Heart left ventricle (tissue), 16 donors: ENCODE measurements at places on chromosomes 5 and 9. TPM values are rescaled to one million over a fixed set of nuclear protein-coding genes. Genes with fewer than 3 reads are reported as not detected.

DNA sequence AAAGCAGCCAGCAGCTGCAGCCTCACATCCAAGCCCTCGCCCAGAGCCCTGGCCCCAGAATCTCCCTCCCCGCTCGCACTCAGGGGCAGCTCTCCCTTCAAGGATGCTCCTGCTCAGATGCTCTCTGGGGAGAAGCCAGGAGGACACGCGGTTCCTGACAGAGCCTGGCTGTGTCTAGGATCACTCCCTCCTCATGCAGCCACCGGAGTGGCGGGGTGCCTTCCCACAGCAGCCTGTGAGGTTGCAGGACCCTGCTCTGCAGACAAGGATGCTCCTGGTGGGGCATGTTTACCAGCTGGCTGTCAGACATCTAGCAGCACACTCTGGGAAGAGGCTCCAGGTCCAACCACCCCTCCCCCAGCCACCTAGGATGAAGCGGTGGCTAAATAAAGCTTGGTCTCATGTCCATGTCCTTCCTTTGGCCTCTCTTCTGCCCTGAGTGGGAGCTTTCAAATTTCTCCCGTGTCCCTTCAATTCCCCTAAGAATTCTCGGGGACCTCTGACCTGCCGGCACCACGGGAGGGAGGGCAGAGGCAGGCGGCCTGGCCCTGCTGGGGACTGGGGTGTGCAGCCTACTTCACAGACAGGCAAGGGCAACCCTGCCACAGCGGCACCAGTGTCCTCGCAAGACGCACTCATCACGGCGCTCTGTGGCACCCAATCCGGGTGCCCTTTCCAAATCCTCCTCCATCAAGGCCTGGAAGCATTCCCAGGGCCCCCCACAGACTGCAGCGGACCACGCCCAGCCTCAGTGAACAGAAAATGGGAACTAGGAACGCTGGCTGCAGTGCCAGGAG lies 88.3 kb upstream of the SARDH start:
- DNase-seq: no peak

DNA sequence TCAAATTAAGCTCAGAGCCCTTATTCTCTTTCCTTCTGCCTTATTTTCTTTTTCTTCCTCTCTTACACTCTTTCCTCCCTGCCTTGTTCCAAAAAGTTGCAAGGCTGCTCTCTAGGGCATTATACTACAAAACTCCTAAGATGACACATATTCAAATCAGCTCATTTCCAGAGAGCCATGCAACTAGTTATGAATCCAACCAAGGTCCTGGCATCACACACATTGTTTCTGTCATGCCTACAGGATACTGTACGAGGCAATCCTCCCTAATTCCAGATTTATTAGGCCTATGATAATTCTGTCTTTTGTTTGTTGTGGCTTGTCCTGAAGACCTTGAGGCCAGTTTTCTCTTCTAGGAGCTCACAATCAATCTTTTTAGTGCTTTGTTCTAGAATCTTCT lies 87.0 kb upstream of the TBCA start:
- DNase-seq: no peak

GRCh38 chr9:115357821-115358220 lies 239.9 kb upstream of the TNC start:
- no peak for DNase-seq

DNA sequence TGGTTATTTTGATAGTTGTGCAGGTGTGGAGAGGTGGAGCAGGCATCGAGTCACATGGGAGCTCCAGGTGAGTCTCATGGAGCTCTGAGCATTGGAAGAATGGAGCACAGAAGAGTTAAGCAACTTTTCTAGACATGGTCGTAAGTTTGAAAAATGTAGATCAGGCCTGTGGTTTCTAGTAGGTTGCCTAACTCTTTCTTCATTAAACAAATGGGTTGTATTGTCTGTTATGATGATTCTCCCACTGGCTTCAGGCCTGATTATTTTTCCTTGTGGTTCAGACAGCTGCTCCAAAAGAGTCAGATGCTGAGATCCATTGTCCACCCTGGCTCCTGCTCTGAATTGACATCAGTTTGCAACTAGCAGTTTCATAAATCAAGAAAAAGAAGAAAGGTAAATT lies 80.3 kb upstream of the RPS23 start:
- DNase-seq: no peak

DNA sequence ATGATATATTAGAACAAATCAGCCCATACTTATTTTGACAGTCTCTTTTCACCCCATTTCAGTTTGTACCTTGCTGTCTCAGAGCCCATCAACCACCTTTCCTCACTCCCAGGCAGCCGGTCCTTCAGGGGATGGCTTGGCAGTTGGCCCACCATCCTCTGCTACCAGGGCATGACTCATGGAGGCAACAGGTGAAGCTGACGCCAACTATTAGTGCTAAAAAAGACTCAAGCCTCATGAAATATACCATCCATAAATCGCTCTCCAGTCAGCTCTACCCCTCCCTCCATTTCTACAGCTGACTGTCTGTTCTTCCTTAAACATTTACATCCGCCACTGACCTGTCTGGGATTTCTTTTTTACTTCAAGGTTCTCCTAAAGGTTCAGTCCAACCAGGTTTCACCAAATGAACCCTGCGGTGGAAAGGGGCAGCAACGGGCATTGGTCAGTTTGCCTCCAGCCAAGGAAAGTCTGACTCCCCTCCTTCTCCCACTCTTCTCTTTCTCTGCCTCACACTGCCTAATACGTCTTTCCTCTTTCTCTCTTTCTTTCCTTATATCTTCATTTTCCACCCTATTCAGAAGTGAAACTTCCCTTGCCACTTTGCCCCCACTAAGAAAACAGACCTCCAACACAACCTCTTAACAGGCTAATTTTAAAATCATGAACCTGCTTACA lies 439.1 kb downstream of the RAB3C start:
- DNase-seq: peak; percentile 46

GRCh38 chr5:155389498-155389897 lies 375.9 kb downstream of the KIF4B start:
- no peak for DNase-seq

GRCh38 chr9:17217272-17217671 lies 82.4 kb downstream of the CNTLN start:
- no peak for DNase-seq

- no peak for DNase-seq
Measured at GRCh38 chr9:121399883-121400607, 30.0 kb upstream of the STOM start.

GRCh38 chr9:3903906-3904305 lies 378.1 kb upstream of the RFX3 start:
- DNase-seq: no peak

DNA sequence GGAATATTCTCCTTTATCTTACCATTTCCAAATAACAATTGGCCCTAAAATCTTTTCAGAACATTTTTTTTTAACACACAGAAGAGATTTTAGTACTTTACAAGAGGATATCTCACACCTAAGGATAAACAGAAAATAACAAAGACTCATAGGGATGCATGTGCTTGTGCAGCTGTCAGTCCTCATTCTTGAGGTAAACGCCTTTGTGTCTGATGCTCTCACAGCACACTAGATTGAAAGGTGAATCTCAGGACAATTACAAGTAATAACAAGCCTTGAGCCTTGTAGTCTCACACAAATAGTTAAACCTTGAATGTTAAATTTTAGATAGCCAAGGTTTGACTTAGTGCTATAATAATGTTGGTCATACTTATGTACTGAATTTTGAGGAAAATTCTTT lies 439.2 kb downstream of the PTPRD start:
- DNase-seq: no peak

GRCh38 chr9:135840539-135840938 lies 66.8 kb downstream of the CAMSAP1 start:
- no peak for DNase-seq

GRCh38 chr5:14270209-14270702 lies 127.1 kb downstream of the TRIO start:
- peak; percentile 80 for DNase-seq

GRCh38 chr5:176412517-176413254 lies 3.7 kb downstream of the CLTB start:
- no peak for DNase-seq

- DNase-seq: no peak
Measured at GRCh38 chr9:69888856-69889585, 68.4 kb downstream of the CFAP95 start.

DNA sequence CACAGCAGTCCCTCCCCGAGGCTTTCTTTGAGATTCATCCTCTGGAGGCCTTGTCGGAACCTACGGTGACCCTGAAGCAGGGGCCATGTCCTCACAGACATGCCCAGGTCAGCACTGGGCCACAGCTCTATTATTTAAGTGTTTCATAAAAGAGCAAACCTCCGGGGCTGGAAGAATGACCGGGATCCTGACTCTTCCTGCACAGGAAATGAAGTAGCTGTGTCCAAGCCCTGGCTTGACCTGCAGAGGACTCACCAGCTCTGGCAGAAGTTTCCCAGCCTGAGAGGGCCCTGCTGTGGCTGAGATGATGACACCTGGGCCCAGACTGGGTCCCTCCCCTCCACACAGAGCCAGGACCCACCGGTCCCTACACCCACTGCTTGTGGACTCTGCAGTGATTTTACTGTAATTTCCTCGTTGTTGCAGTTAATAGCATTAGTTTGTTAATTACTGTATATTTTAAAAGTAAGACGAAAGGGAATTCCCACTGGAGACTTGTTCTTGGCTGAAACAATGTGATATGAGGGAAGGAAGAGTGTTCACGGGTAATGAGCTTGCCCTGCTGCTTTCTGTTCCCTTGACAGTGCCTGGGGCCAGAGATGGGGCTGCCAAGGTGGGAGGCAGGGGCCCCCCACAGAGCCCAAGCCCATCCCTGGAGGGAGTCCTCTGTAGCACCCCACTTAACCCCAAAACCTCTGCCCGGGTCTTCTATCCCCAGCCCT lies 72.2 kb downstream of the PCDH1 start:
- DNase-seq: peak; percentile 62

- DNase-seq: no peak
Measured at GRCh38 chr5:85452322-85453025, 1067.8 kb upstream of the EDIL3 start.

- DNase-seq: no peak
Measured at GRCh38 chr5:123882965-123883345, 371.0 kb downstream of the CSNK1G3 start.

DNA sequence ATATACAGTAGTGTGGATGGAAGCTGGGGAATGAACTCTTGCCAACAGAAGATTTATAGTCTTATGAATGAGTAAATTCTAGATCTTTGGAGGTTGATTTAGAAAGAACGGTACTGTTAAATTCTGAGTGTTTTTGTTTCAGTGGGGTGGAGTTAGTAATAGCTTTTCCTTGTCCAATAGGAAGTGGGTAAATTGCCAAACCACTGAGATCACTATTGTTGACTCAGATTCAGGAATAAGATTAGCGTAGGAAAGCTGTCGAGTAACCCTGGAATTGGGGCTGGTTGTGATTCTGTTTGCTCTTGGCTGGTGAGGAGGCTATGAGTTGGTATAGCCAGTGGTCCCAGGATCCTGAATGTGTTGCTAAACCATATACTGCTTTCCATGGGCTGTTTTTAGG lies 155.6 kb downstream of the ARHGAP26 start:
- no peak for DNase-seq

FOXD4L3 gene
- polyA plus RNA-seq: not detected

CCL27 gene
- not detected for polyA plus RNA-seq

CORO2A gene
- polyA plus RNA-seq: 0.43 TPM

ENG gene
- 245 TPM for polyA plus RNA-seq

ZSWIM6 gene
- 1.9 TPM for polyA plus RNA-seq

SMIM15 gene
- polyA plus RNA-seq: 22.9 TPM

SERF1A gene
- polyA plus RNA-seq: 2.4 TPM

OMD gene
- 2.6 TPM for polyA plus RNA-seq

STPG3 gene
- polyA plus RNA-seq: 0.61 TPM

ARPC5L gene
- 39.7 TPM for polyA plus RNA-seq

CARD9 gene
- 0.69 TPM for polyA plus RNA-seq

KCNMB1 gene
- polyA plus RNA-seq: 1.2 TPM

MEIKIN gene
- 0.07 TPM for polyA plus RNA-seq

NUDT12 gene
- polyA plus RNA-seq: 9.6 TPM
